ENCODE measurements at places on chromosomes 1 and 21.

DNA sequence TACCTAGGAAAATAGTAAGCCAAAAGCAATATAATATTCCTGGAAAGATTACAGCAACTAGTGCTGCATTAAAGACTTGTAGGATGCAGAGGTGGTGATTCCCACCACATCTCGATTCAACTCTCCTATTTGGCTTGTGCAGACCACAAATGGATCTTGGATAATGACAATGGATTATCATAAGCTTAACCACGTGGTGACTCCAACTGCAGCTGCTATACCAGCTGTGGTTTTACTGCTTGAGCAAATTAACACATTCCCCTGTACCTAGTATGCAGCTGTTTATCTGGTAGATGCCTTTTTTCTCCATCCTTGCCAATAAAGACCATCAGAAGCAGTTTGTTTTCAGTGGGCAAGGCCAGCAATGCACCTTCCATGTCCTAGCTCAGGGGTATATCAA, 542.7 kb upstream of the ADGRL4 start:
- no peak for DNase-seq

GRCh38 chr1:97926017-97926708, 5.3 kb upstream of the DPYD start:
- DNase-seq, result no peak

DNA sequence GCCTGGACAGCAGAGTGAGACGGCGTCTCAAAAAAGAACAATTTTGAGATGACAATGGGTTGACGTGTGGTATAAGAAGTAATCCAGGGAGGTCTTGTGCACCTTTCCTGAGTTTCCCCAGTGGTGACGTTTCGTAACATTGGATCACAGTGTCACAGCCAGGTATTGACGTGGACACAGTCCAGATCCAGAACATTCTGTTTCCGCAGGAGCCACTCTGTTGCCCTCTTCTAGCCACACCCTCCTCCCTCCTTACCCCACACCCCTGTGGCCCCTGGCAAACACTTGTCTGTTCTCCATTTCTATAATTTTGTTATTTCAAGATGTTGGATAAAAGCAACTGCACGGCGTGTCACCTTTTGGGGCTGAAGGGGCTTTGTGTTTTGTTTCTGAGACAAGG, 6.5 kb upstream of the TRAPPC10 start:
- no peak for DNase-seq

GRCh38 chr1:88612292-88612691, 71.8 kb upstream of the PKN2 start:
- DNase-seq, result no peak

DNA sequence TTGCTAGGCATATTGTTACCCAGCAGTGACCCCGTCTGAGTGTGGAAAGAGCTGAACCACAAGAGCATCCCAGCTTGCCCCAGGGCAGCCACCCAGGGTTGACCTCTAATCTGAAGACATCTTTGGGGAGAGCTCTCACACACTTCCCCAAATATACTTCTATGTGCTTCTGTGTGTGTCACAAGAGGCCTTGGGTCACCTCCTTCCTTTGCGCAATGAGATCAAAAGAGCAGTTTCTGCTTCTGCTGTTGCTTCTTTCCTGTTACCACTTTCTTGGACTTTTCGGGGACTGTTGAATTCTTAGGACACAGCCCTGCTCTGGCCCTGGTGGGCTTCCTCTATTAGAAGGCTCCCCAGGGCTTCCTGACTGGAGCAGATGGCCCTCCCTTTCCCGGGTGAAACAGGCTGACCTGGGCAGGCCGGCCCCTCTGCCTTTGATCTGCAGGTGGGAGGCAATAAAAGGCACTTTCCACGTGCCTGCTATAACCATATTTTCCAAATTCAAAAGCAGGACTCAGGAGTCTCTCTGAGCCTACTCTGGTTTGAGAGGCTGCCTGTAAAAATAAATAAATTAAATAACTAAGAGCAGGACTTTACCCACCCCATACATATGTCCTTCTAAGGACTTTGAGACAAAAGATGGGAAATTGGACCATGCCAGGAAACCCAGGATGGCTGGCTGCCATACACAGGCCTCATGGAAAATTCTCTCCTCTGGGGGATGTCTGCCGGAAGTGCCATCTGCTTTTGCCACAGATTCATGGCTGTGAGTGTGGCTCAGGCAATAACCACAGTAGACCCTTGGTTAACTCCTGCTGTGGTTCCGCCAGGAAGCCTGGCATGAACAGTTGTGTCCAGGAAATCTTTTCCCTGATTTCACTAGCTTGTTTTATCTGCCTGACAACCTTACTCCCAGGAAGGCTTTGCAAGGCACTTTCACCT, 28.3 kb upstream of the RCSD1 start:
- peak; percentile 68 for DNase-seq

- no peak for DNase-seq
Measured at GRCh38 chr1:33548319-33548718, 75.9 kb downstream of the ZSCAN20 start.

DNA sequence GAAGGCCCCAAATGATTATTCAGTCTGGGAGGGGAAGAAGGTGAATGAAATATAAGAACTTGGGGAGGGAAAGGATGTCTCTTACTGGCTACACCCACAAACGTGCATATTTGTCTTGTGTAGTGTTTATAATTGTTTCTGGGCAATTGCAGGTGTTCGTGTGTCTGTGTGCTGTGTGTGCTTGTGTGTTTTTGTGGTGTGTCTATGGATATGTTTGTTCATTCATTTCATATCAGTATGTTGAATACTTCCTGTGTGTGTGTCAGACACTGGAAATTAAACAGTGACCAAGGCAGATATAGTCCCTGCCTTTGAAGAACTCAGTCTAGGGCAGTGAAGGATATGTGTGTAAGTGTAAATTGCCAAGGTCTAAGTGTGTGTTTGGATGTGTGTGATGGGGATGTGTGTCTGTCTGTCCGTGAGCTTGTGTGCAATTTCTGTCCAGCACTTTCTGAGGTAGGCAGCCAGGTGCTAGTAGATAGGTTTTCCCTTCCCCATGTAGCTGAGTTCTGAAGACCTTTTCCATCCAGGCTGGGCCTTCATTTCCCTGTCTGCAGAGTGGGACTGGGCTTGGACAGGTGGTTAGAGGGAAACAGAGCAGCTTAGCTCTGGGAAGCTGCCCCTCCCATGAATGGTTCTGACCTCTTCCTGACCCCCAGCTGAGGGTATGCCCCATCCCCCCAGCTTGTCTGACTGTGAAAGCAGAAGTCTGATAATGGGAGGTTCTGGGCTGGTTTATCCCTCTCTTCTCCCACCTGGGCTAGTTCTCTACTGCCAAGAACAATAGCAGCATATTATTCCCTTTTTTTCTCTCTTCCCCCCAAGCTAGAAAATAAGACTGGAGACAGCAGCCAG, 3.8 kb downstream of the AGO1 start:
- no peak for DNase-seq

DNA sequence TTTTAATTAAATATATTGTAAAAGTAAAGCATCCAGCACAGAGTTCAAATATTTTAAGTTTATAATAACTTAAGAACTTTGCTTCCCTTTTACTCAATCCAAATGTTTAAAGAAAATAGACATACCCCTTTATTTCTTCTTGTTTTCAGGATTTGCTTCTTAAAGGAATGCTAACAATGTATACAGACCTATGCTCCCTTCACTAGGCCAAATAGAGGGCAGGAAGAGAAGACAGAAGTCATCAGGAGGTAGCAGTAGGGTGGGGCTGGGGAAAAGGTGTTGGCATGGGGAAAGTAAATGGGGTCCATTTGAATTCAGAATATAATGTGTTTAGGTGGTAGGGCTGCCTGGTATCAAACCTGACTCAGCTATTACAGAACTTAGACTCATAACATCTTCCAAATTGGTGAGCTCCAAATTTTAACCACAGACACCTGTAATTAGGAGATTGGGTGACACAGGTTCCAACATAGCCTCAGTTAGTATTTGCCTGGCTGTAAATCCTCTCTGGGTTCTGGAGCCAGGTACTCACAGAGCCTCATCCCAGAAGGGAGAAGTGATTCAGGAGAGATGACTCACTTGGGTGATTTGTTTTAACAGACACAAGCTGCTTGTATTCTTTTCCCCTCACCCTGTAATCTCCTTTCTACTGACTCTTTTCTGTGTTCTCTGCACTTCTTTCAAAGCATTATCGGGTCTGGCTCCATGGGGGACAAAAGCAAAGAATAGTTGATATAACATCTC, 60.1 kb upstream of the DUSP10 start:
- DNase-seq, result no peak

GRCh38 chr1:226112626-226113025, 50.1 kb downstream of the H3-3A start:
- no peak for DNase-seq

GRCh38 chr1:47569681-47570470, 132.0 kb downstream of the FOXD2 start:
- DNase-seq, result no peak

DNA sequence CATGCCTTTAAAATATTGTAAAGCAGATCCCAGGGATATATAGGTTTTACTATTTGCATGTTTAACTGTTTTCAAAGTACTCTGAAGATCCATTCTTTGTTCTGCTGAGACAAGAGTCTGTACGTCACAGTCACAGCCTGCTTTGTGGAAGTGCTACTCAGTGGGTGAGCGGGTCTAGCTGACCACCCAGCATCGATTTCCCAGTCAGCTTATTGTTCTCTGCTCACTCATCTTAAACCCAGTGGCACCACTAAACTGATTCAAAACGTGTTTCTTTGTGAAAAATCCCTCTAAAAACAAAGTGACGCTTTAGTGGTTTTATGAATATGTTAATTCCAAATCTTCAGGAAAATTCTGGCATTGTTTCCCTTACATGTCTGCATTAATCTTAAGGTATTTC, 12.4 kb downstream of the PLPP3 start:
- no peak for DNase-seq

DNA sequence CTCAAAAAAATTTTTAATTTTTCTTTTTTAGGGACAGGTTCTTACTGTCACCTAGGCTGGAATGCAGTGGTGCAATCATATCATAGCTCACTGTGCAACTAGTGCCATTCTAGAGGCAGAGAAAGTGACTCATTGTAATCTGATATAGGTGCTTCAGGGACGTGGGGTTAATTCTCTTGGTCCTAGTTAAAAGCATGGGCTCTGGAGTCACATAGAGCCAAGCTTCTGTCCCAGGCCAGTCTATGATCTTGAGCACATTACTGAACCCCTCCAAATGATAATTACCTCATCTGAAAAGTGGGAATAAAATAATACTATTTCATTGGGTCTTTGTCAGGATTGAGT, 1.1 kb upstream of the ADIPOR1 start:
- no peak for DNase-seq

DNA sequence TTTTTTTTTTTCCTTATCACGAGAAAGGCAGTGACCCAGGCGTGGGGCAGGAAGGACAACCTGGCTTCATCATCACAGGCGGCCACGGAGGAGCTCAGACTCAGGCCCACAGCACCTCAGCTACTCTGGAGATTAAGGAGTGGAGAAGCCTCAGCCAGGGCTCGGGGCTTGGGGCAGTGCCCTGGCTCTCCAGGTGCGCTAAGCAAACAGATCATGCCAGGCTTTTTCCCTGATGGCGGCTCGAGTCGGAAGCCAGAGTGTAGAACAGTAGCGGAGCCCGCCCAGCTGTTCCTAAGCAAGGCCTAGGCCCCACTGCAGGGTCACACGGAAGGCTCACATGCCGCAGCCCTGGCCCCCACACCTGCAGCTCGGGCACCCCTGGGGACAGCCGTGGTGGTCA, 70.7 kb downstream of the AGPAT3 start:
- no peak for DNase-seq

DNA sequence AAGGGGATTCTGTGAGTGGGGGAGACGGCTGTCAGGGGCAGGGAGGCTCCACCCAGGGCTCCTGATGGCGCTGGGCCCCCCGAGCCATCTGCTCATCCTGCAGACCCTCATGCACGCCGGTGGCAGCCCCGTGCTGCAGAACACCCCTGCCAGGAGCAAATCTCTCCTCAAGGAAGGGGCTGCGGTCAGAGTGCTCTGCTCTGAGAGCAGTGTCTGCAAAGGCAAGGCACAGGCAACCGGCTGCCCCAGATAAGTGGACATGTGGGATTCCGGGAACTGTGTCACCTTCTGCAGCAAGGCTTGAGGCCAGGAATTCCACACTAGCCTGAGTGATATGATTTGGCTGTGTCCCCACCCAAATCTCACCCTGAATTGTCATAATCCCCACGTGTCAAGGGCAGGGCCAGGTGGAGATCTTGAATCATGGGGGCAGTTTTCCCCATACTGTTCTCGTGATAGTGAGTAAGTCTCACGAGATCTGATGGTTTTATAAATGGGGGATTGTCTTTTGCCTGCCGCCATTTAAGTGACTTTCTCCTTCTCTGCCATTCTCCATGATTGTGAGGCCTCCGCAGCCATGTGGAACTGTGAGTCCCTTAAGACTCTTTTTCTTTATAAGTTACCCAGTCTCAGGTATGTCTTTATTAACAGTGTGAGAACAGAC, 101.0 kb downstream of the PDE9A start:
- DNase-seq, result no peak

DNA sequence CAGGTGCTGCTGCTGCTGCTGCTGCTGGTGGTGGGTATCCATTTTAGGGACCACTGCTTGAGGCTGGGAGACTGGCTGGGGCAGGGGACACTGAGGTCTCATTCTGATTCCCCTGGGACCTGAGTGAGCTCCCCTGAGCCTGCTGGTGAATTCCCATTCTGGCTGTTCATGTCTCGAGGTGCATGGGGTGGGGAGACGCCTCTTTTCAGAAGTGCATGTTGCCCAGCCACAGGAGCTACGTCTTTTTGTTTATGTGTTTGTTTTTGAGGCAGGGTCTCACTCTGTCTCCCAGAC, 133.4 kb downstream of the RHOU start:
- DNase-seq, result no peak

- peak; percentile 85 for DNase-seq
Measured at GRCh38 chr1:157403203-157403602, 149.1 kb downstream of the FCRL5 start.

GRCh38 chr1:58583496-58583895, 6.4 kb upstream of the TACSTD2 start:
- peak; percentile 56 for DNase-seq

DNA sequence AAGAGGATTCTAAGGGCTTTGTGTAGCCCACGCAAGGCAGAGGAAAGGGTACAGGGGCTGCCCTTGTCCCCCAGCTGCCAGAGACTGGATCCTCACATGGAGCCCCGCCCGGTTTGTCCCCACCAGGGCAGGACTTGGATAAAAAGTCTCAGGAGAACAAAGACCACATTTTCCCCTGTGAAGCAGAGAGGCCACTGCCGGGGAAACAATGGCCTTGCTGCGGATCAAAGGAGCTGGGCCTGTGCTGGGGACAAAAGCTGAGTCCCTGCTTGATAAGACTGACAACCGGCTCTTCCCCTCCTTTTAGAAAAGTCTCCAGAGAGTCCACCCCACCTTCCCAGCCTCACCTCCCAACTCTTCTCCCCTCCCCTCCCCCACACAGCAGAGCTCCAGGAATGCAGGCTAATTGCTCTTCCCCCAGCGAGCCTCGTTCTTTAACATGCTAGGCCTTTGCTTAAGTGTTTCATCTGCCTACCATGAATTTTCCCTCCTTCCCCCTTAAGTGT, 142.4 kb downstream of the PLPP3 start:
- DNase-seq, result no peak

GRCh38 chr1:30756206-30756544, 1.4 kb downstream of the LAPTM5 start:
- no peak for DNase-seq
